ENCODE measurements at places on chromosomes 16 and 17.

- no peak for DNase-seq
Measured at GRCh38 chr17:55629995-55630394, 92.7 kb downstream of the TMEM100 start.

DNA sequence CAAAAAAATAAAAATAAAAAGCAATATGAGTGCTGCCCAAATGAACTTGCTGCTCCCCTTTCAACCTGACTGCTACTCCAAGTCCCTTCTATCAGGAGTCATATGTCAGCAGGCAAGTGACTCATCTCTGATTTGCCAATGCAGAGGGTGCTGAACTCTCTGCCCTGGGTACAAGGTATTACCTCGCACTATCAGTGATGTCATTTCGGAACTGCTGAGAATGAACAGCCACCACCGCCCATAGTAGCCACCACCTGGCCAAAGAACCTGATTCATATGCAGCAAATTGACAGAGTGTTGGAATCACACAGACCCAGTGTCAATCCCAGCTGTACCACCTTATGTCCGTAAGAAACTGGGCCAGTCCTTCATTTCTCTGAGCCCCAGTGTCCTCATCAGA lies 31.2 kb downstream of the LYRM9 start:
- DNase-seq: no peak

DNA sequence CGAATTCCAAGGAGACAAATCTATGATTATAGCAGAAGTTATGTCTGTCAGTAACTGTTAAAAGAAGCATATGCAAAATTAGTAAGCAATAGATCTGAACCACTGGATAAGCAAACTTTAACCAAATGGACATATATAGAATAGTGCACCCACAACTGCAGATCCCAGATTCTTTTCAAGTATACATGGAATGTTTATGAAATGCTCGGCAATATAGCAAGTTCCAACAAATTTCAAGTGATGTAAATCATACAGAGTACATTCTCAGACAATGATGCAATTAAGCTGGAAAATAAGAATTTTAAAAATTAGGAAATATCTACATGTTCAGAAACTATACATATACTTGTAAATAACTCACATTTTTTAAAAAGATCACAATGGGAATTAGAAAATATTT lies 8.4 kb upstream of the HELZ start:
- no peak for DNase-seq

GRCh38 chr16:2388139-2388874 lies 40.9 kb upstream of the CCNF start:
- DNase-seq: no peak

DNA sequence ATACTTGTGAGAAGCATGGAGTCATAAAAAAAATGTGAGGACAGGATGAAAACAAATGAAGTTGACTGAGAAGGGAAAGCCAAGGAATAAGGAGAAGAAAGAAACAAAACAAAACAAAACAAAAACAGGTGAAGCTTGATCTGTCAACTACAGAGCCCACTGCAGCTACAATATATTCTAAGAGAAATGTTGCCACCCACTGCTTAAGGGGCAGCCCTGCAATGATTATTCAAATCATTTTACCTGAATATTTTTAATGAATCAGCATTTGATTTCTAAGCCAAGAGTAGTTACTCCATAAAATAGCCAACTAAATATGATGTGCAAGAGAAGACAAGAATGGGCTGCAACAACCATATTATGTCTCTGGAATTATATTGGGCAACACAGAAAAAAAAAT lies 252.0 kb upstream of the KIF2B start:
- DNase-seq: no peak

DNA sequence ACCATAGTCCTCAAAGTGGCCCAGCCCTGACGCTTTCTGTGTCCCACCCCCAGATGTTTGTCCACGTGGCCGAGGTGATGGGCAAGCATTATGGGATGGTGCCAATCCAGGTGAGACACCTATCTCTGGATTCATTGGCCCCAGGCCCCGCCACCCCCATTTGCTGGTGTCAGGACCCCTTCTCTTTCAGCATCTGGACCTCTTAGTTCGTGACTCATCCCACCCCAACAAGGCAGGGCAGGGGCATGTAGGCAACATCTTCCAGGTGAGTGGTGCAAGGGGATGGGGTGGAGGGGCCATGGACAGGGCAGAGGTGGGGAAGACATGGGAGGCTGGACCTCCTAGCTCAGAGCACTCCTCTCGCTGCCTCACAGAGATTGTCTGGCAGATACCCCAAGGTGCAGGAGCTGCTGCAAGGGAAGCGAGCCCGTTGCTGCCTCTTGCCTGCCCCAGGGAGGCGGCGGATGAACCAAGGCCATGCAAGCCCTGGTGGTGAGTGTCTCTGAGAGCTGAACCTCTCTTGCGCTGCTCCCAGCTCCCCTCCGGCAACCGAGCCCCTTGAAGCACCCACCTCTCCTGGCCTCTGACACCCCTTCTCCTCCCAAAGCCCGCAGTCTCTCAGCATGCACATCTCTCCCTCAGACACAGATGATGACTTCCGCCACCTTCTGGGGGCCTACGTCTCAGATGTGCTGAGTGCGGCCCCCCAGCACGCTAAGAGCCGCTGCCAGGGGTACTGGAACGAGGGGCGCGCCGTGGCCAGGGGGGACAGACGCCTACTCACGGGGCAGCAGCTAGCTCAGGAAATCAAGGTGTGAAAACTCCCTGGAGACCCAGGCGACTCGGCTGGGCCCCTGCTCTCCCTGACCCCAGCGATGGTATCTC lies 3.6 kb downstream of the RNF112 start:
- no peak for DNase-seq

DNA sequence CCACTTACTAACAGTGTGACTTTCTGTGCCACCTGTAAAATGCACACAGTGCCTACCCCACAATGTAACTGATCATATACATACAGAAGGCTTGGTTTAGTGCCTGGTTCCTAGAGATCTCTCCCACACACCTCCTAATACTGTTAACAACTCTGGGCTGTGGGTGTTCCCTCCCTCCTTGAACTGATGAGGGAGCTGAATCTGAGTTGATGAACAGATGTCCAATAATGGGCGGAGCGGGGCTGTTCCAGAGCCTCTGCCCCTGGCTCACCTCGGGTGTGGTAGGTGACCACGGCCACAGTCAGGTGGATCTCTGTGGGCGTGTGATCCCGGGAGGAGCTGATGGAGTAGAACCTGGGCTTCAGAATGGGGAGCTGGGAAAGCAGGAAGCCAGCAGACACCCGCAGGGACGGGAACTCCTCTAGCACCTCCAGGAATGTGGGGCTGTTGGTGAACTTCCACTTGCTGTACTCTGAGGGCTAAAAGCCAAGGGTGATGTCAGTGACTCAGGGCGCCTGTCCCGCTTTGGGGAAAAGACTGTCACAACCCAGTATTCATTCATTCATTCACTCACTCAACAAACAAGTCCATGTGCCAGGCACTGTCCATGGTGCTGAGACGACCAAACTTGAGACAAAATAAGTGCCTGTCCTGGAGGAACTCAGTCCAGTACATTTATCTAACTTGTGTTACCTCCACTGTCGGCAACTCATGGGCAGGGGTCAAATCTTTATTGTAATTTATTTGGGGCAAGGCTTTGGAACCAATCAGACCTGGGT lies 37.6 kb downstream of the NOS2 start:
- DNase-seq: no peak

DNA sequence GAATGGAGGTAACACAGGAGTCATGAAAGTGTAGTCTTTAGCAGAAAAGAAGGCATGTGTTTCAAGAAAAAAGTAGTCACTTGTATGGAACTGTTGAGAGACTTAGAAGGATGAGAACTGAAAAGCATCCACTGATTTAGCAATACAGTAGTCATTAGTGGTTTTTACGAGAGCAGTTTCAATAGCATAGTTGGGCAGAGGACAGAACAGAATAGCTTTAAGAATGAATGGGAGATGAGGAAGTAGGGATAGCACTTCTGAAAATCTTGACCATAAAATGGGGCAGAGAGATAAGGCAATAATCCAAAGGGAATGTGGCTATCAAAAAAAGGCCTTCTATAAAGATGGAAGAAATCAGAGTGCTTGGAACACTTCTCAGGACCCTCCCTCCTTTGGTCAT lies 64.8 kb upstream of the C17orf78 start:
- no peak for DNase-seq

- no peak for DNase-seq
Measured at GRCh38 chr17:63819585-63820537, 7.4 kb upstream of the PSMC5 start.

DNA sequence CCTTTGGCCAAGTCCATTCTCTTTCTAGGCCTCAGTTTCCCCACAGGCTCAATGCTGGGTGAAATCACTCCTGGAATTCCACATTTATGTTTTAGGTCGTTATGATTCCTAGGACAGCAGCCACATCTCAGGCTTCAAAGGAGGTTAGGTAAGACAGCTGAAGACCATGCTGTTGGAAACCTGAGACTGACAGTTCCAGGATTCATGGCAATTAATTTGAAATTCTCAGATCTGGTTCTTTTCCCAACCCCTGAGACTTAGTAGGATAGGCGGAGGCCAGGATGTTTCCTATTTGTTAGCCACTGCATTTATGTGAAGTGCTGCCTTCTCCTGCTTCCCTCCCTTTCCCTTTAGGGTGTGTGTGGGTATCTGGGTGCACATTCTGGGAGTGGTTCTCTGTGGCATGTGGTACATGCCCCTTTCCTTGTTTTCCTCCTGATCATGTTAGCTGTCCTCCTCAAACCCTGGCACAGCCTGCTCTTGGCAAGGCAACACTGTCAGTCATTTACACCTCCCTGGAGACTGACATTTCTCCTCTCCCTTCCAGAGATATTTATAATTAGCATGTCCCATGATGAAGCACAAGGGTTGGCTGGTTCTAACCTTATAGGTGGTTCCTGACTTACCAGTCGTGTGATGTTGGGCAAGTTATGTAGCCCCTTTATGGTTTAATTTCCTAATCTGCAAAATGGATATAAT lies 91.4 kb upstream of the SALL1 start:
- DNase-seq: no peak

DNA sequence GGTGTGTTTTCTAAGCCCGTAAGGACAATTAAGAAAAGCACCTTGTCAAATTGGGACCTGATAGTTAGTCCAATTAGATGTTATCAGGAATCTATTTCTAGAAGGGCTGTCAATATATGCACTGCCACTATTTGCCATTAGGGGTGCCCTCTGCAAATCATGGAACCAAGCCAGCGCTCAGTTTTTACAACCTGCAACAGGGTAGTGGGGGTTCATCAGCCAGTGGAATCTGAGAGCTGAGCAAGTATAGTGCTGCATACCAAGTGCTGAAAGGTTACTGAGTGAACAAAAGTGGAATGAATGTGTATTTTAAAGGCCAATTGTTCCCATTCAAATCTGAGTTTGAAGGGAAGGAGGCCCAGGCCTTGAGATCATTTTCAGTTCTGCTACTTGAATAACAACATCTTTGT lies 10.4 kb downstream of the PRR11 start:
- peak; percentile 13 for DNase-seq

- no peak for DNase-seq
Measured at GRCh38 chr17:31378638-31379037, 12.8 kb upstream of the RAB11FIP4 start.

DNA sequence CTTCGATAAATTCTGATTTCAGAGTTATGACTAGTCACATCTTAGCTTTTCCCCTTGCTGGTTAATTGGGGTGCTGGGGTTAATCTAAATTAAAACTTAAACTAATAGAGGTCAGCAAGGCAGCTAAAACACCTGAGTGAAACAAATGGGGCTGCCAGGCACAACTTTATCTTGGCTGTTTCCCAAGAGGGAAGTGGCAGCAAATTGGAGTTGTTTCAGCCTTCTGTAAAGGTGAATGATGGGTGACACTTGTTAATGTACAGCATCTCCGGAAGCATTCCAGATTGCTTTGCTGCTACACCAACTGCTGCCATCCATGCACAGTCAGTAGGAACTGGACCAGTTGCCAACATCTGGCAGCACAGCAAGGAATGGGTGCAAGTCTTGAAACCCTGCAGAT lies 43.9 kb downstream of the AATF start:
- no peak for DNase-seq

DNA sequence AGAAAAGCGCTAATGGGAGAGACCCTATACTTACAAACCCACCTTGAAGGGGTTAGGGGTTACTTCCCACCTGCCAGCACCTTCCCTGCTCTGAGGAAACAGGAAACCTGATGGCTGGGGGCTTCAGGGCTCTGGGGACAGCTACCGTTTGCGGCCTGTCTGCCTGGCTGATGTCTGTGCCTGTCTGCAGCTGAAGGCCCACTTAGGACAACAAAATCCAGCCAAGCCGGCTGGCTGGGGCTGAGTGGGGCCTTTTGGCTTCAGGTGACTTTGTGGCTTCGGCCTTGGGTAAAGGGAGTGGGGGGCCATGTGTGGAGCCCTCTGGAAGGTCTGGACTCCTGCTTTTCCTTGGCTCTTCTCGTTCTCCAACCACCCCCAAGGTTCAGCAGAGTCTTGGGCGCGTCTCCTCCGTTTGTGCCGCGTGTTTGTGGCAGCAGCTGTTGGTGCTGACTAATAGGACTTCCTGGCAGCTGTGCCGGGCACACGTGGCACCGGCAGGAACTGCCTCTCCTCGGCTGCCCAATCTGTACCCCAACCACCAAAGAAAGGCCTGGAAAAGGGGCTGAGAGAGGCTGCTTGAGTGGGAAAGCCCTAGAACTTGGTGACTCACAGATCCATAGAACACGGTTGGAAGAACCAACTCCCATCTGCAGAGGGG lies 186.7 kb downstream of the MSI2 start:
- DNase-seq: peak; percentile 42

DNA sequence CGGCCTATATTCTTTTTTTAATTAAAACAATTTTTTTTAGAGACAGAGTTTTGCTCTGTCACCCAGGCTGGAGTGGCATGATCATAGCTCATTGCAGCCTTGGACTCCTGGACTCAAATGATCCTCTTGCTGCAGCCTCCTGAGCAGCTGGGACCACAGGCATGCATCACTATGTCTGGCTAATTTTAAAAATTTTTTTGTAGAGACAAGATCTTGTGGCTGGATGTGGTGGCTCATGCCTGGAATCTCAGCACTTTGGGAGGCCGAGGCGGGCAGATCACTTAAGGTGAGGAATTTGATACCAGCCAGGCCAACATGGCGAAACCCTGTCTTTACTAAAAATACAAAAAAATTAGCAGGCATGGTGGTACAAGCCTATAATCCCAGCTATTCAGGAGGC lies 54.8 kb upstream of the MSI2 start:
- DNase-seq: no peak

DNA sequence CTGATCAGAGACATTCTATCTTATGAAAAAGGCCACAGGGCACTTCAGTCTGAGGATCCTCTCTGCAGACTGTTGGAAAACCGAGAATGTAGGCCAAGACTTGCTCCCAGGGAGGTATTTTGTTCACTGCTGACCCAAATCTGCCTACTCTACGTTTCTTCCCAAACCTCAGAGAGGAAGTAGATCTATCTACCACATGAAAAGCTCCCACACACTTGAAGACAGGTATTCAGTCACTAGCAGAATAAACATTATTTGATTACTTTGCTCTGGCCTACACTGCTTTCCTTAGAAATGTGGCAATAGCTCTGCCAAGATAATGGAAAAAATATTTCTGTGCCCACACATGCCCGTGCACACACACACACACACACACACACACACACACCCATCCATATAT lies 164.6 kb downstream of the CDH11 start:
- DNase-seq: no peak

GRCh38 chr16:12576878-12577277 lies 226.8 kb downstream of the CPPED1 start:
- DNase-seq: no peak

- DNase-seq: no peak
Measured at GRCh38 chr16:3780570-3780969, 63.2 kb upstream of the TRAP1 start.

- no peak for DNase-seq
Measured at GRCh38 chr17:32240750-32241149, 24.9 kb upstream of the RHBDL3 start.

GRCh38 chr16:20520103-20520502 lies 56.1 kb downstream of the ACSM2B start:
- DNase-seq: no peak
